ENCODE measurements at places on chromosomes 1 and 21.
A peak's percentile ranks its signal among the peaks of the same experiment; 100 is the strongest.

GRCh38 chr1:172545396-172546004 lies 12.6 kb downstream of the SUCO start:
- DNase-seq, result no peak

DNA sequence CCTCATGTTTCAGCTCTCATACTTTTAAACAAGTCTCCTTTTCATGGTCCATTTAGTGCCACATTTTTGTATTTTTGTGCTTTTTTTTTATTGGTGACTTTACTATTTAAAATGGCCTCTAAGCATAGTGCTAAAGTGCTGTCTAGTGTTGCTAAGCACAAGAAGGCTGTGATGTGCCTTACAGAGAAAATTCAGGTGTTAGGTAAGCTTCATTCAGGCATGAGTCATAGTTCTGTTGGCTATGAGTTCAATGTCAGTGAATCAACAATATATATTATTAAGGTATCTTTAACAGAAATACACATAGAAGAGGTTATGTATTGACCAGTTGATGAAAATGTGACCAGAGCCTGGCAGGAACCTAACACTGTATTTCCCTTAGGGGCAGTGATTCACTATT lies 12.8 kb upstream of the FUBP1 start:
- no peak for DNase-seq

GRCh38 chr1:78147031-78147430 lies 101.3 kb downstream of the GIPC2 start:
- DNase-seq, result no peak

DNA sequence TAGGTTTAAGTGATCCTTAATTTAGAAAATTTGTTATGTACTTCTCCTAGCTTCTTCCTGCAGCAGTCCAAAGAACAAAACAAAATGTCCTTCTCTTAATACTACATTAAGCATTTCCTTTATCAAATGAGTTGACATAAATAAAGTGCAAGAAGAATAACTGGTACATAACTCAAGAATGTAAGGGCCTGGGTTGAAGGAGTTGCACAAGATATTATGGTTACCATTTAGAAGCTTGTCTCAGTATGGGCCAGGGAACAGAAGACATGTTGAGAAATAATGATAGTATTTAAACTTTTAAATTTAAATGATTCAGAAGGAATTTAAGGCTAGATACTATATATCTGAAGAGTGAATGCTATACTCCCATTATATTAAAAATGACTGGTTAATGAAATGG lies 23.5 kb downstream of the SUCO start:
- no peak for DNase-seq

DNA sequence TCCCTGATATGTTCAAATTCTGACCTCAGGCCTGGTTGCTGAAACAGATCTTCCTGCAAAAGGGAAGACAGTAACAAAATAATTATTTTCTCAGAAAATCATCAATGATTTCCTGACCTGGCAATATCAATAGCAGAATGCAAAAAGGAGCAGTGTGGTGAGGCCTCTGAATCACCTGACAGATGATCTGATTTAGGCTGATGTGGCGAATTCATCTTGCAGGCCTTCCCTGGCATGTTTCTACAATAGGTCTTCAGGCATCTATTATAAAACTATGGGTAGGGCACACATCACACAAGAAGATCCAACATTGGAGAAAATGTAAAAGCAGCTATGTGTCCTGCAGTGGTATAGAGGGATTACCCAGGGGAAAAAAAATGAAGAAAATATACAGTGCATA lies 7.1 kb upstream of the MTF1 start:
- DNase-seq, result no peak

GRCh38 chr1:77222496-77222895 lies 3.3 kb upstream of the PIGK start:
- DNase-seq, result no peak

GRCh38 chr1:3439346-3440299 lies 14.8 kb upstream of the ARHGEF16 start:
- DNase-seq, result no peak

DNA sequence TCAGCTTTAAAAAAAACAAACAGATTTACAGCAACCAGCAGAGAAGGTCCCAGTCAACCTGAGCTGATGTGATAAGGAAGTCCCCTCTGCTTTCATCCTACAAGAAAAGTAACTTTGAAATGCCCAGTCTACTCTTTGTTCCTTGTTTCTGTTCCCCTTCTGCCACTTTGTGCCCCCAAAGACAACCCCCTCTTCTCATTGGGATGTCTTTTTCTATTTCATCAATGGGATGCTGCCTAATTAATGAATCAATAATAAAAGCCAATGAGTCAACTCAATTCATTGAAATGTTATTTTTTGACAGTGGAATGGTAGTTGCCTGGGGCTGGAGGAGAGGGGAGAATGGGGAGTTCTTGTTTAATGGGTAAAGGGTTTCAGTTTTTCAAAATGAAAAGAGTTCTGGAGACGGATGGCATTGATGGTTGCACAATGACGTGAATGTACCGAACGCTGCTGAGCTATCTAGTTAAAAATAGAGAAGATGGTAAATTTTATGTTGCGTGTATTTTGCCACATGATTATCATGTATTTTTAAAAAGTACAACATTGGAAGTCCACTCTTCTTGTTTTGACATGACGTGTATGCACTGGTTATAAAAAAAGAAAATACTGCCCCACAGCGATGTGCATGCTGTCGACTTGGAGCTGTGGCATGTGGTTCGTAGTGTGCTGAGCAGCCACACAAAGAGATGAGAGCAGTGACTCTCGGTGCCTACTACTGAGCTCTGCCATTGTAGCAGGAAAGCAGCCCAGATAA lies 22.4 kb upstream of the PADI2 start:
- no peak for DNase-seq

DNA sequence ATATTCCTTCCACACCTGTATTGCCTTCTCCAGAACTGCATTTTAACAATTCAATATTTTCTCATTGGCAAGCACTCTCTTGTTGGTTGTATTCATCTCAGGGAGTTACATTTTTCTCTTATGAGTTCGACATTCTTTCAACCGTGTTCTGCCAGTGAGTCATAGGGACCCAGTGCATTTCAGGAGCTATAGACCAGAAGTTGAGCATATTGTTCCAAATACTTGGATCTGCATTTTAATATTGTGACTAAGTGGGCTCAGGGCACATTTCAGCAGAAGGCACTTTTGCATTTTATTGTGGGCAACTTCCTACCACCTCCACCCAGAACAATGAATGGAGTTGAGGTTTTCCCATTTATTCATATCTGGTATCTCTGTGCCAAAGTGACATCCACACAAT lies 132.8 kb downstream of the TNFSF18 start:
- DNase-seq, result no peak

- no peak for DNase-seq
Observed at GRCh38 chr1:203052601-203053000, 26.3 kb downstream of the PPFIA4 start.

DNA sequence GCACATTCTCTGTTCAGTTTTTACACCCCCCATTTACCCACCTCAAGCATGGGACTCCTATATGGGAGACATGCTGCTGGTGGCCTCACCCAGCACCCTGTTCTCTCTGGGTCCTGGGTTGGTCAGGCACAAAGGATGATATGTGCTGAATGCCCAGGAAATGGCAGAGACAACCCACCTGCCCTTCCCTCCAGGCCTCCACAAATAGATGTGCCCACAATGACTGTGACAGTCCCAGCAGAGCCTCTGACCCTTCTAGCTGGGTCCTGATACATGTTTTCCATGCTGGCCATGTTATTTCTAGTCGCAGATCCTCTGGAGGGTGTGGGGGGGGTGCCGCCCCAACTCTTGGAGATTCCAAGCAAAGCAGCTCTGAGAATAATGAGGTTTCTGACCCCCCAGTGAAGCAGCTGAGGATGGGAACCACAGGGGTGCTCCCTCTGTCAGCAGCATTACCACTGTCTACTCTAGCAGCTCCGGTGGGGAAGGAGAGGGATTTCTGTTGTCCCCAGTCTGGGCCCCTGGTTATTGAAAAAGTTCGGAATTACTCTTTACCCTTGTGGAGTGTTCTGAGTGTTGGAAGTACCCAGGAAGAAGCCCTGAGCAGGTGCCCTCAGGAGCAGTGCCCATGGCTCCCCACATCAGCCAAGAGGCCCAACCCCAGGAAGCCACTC lies 1.2 kb upstream of the CCDC28B start:
- no peak for DNase-seq

DNA sequence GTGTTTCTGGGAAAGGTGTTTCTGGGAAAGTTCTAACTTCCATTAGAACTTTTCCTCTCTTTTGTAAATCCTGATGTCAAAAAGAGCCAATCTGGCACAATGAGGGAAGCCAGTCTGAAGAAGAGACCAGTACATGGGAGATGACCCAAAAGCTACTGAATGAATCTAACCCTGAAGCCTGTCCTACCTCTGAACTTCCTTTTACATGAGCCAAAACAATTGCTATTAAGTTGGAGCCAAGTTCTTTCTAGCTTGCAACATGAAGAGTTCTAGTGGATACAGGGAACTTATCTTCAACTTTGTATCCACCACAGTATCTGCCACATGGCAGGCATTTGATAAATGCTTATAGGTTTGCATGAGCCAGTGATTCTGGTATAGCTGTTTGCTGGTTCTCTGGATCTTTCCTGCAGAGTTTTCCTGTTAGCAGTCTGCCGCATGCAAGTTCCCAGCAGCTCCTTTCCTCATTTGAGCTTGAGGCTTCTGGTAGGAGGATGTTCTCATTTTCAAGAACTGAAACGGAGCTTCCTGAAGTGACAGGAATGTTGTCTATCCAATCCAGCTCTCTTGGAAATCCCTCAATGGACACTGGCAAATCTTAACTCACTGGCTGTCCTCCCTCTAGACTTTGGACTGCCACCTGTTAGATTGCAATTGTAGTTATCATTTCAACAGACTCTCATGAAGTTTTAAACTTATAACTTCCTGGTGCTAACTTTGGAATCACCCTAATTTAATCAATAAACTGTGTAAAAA lies 73.1 kb upstream of the LPGAT1 start:
- DNase-seq, result no peak

DNA sequence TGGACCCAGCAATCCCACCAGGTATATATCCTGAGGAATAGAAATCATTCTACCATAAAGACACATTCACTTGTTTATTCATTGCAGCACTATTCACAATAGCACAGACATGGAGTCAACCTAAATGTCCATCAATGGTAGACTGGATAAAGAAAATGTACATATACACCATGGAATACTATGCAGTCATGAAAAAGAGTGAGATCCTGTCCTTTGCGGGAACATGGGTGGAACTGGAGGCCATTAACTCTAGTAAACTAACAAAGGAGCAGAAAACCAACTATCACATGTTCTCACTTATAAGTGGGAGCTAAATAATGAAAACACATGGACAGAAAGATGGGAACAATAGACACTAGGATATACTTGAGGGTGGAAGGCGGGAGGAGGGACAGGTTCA lies 36.1 kb upstream of the PRKACB start:
- no peak for DNase-seq

- no peak for DNase-seq
Observed at GRCh38 chr1:91881280-91881679, 4.7 kb downstream of the TGFBR3 start.

- DNase-seq, result no peak
Observed at GRCh38 chr1:170562646-170563338, 30.8 kb downstream of the GORAB start.

- peak; percentile 96 for DNase-seq
Observed at GRCh38 chr1:7770997-7771822, at the start of gene VAMP3. Gene VAMP3 (plus strand): TSS chr1:7771296. CDS start chr1:7771384, 88 bp downstream.

DNA sequence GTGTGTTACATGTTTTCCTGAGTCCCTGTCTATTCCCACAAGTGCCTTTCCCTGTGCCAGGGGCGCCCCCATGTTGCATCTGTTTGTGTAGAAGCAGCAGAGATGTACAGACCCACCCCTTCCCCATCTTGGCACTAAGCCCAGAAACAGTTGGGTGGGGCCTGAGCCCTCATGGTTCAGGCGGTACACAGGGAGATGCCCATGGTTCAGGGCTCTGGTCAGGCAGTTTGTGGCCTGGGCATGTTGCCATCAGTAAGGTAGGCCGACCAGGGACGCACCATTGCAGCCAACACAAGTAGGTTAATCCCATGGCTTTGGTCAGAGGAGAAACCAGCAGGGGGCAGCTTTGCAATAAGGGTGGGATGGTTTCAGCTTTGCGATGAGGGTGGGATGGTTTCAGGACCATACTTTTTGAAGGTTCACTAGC lies 914 bp upstream of the ADGRB2 start:
- DNase-seq, result no peak

GRCh38 chr1:201750934-201751333 lies 78.0 kb upstream of the IPO9 start:
- DNase-seq, result no peak

GRCh38 chr1:67285780-67286488 lies 21.7 kb upstream of the IL12RB2 start:
- no peak for DNase-seq

DNA sequence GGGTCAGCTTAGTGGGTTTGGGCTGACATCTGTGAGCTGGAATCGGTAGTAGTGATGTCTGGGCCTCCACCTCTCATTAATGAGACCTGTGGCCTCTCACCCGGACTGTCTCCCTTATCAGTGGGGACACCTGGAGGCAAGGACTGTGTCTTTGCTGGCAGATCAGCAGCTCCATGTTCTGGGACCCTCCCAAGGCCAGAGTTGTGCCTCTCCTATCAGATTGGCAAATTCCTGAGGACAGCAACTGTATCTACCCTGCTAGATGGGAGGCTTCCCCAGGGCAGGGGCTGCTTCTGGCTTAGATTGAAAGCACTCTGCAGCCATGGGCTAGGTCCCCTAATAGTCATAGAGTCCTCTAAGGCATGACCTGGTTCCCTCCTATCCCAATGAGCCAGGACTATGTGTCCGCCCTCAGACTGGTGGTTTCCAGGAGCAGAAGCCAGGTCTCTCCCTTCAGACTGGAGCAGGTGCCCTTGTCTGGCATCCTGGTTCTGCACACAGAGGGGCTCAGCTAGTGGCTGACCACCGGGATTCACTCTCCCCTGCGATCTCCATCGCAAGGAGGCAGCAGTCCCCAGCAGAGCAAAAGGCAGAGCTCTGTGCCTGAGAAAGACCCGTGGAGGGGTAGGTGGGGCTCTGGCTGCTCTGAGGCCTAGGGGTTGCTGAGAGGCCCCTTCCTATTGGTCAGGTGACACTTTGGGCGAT lies 5.8 kb downstream of the DRAXIN start:
- no peak for DNase-seq

DNA sequence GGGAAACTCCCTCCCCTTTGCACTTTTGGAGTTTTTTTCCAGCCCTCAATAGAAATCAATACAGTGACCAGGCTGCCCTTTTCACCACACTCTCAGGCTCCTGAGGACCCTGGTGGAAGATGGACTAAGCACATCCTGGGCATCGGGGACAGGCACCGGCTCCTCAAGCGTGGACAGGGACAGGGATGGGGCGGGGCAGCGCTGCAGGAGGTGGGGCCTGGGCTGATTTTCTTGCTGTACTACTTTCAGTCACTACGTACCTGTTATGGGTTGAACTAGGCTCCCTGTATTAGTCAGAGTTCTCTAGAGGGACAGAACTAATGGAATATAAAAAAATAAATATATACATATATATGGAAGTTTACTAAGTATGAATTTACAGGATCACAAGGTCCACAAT lies 2.5 kb downstream of the MX2 start:
- DNase-seq, result no peak

Measured in activated CD8-positive, alpha-beta memory T cell treated with anti-CD3 and anti-CD28 coated beads for 24 hours (primary cell).